ENCODE measurements at places on chromosomes 11 and 22.
A peak's percentile ranks its signal among the peaks of the same experiment; 100 is the strongest.

DNA sequence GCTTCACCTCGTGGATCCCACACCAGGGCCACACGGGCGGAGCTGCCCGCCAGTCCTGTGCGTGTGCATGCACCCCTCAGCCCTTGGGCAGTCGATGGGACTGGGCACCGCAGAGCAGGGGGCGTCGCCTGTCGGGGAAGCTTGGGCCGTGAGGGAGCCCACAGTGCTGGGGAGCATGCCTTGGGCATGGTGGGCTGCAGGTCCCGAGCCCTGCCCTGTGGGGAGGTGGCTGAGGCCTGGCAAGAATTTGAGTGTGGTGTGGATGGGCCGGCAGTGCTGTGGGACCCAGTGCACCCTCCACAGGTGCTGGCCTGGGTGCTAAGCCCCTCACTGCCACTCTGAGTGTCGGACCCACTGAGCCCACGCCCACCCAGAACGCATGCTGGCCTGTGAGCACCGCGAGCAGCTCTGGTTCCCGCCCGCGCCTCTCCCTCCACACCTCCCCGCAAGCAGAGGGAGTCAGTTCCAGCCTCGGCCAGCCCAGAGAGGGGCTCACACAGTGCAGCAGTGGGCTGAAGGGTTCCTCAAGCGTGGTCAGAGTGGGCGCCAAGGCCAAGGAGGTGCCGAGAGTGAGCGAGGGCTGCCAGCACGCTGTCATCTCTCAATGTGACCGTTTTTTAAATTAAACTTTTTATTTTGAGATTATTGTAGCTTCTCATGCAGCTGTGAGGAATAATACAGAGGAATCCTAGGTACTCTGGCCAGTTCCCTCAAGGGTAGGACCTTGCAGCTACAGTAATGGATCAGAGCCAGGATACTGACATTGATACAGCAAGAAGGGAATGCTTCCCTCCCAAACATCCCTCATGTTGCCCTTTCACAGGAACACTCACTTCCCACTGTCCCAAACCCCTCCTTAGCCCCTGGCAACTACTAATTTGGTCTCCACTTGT, 127.7 kb downstream of the CRYBB2 start:
- no peak for DNase-seq

DNA sequence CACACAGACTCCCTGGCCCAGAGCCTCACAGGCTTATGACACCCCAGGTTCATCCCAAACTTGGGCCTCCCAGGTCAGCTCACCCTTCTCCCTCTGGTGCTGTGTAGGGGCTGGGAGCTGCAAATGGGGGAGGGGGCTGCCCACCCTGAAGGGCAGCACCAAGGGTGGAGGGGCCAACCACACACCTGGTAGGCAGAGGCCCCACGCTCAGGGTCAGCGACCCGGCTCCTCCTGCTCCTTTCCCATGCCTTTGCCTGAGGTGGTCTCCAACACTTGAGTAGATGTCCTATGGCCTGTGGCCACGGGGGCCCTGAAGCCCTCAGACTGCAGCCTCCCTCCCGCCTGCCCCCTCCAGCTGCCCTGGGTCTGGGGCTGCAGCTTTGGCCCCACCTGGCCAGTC, 3.4 kb downstream of the DGCR6 start:
- DNase-seq = no peak

DNA sequence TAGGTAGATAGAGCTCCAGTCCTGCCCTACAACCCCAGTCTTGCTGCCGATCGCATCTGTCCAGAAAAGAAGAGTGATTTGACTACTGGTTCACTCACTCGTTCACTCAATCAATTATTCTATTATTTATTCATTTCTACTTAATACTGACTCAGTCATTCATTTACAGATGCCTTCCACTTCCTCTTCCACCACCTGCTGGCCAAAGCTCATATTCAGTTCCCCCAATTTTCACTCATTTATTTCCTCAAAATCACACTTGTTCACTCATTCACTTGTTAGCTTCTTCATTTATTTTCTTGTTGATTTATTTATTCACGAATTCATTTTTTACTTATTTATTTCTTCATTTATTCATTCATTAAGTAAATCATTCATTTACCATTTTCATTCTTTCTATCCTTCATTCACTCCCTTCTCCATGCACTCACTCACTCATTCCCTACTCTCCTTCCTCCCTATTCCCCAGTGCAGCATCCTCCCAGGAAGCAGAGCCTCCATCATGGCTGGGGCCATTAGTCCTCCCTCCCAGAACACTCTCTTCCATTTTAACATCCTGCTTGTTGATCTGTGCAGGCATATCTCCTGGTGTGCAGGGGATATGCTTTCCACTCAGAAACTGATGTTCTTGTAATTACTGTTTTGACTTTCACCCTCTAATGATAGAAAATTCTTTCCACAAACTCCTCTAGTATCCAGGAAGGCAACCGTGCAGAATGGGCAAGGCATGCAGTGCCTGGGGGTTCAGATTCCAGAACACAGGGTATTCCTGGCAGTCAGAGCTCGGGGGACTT, 281.0 kb downstream of the TENM4 start:
- no peak for DNase-seq

DNA sequence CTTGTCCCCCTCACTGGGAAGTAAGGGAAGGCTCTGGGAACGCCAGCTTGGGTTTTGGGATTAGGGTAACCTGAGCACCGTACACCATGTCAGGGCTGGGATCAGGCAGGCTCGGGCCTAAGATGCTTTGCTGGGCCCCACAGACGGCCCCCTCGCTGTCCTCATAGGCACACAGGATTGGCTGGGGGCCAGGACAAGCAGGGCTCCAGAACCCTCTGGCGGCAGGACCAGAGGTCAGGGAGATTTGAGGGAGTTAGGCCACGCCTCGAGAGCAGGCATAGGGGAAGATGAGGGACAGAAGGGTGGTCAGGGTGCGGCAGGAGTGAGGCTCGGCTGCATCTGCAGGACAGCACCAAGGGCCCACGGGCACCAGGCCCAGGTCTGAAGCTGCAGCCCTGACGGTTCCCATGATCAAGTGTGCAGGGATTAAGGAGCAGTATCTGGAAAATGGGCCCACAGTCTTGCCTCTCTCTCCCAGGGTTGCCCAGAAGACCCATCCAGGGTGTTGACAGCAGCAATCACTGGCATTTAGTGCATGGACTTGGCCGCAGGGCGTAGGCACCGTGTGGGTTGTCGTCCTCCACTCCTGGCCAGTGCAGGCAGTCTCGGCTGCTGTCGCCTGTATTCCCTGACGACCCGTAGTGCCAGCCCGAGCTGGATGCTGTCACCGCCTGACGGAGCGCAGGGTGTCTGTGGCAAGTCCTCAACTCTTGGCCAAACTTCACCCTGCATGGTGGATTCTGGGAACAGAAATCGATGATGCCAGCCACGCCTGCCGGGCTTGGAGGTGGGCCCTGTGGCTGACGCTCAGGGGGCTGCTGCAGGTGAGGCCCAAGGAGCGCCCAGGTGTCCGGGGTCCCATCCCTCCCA, 15.7 kb upstream of the GNB1L start:
- DNase-seq = no peak

DNA sequence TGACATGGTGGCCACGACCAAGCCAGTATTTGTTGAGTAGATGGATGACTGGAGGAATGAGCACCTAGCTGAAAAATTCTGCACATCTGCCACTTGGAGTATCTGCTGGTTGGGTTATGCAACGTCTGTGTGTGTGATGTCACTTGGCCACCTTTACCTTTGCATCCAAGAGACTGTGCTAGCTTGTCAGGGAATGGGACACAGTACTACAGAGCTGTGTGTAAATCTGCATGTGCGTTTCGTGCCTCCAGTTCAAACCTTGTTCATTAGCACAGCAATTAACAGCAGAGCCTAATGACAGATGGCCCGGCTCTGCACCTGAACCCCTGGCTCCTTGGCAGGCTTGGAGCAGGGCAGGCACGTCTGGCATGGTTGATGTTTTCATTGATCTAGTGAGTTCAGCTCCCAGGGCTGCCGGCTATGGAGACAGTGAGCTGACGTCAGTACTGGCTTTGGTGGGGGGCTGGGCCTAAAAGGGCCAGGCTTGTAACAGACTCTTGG, 188.4 kb upstream of the NAV2 start:
- DNase-seq = no peak

DNA sequence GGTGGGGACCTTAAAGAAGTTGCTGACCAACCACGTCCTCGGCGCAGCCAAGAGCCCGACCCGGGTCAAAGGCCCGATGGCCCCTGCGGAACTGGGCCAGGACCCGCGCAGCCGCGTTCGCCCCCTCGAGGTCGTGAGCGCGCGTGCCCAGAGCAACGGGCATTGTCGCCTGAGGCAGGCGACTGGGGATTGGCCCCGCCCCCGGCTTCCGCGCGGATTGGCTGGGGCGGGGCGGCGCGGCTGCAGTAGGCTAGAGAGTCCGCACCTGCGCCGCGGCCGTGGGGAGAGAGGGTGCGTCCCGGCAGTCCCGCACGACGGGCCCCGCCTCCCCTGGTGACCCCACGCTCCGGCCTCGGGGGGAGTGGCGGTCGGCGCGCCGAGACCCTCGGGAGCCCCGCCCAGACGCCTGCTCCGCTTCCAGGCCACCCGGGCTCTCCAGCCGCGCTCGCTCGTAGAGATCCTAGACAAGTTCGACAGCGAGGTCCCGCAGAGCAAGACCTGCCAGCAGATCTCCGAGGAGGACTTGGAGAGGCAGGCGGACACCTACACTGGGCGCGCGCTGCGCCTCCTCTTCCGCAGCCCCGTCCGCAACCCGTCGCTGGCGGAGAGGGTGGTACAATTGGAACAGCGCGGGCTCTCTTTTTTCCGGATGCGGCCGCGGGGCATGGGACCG, 8.3 kb upstream of the PPIL2 start:
- DNase-seq = peak; percentile 21

DNA sequence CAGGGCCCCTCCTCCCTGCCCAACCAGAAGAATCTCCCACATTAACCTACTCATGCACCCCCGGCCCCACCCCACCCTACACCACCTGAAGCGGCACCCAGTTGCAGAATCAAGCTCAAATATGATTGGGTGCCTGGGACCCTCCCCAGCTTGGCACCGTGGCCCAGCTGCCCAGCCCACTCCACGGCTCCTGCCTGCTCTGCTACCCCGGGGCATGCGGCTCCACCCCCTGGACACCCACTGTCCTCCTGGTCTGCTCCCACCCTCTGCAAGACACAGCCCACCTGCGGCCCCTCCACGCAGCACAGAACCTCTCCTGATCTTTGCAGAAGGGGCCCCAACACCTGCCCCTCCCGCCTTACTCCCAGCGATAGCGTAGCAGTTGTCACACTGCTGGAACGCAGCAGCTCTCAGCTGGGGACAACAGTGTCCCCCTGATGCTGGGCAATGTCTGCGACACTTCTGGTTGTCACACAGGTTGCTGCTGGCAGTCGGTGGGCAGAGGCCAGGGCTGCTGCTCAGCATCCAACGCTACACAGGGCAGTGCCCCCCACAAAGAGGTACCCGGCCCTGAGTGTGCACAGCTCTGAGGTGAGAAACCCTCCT, 32.0 kb upstream of the TESMIN start:
- DNase-seq = no peak

DNA sequence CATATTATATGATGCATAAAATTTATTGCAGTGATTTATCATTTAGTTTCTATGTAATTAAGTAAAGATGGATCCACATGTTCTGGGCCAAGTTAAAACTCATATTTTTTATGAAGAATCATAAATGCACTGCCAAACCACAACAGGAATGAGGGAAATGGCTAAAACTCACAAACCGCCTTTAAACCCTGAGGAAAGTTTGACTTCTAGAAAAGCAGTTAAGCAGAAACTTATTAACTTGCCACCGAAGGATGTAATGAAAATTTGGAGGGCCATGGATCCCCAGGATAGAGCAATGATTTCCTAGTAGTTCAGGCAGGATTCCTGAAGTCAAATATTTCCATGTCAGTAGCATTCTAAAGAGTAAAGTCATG, 218.3 kb upstream of the CTSC start:
- DNase-seq = no peak

GRCh38 chr22:19819208-19819910, 35.3 kb downstream of the GNB1L start:
- DNase-seq = no peak

DNA sequence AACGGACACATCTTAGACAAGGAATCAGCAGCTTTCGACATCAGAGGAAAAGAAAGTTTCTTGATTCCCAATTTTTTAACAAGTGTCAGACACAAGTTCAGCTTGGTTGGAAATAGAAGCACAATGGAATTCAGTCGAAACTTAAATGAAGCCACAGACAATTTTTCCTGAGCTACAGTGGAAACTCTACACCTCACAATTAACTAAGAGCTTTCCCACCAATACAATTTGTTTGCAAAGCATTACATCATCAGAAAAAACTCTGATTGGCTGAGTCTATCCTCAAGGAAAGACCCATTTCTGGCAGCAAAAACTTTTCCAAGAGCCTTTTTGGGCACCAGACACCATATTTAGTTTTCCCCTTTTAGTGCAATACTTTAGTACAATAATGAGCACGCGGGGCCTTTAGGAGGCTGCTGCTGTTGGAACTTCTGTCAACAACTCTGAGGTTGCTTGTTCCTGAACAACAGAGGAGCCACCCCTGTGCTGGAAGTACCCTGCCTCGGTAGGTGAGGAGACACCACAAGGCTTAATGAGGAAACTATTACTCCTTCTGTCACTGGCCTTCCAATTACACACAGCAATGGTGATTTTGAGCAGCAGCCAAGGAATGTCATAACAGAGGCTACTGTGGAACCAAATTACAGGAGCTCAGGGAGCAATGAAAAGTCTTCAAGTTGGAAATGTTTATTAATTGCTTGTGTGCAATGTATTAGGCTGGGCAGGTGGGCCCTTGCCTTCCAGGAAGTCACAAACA, 61.9 kb upstream of the BARX2 start:
- DNase-seq = no peak

- DNase-seq = no peak
Measured at GRCh38 chr11:120940160-120940848, 83.6 kb upstream of the TBCEL start.

- no peak for DNase-seq
Measured at GRCh38 chr11:61181489-61181888, 20.3 kb upstream of the VPS37C start.

DNA sequence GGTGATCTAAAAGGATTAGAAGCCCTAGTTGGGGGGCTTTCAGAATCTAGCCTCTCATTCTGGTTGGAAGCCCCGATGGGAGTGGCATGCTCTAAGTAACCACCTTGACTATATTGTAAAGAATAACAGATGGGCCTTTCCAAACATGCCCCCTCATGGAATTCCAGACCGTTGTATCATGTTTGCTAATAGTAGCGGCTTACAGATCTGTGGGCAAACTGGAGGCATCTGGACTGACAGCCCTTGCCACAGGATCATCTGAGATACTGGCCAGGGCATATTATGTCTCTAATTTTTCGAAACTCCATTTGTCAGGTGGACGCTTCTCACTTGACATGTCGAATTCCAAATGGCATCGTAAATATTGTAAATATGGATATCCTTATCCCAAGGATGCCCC, 10.5 kb downstream of the APIP start:
- DNase-seq = no peak

DNA sequence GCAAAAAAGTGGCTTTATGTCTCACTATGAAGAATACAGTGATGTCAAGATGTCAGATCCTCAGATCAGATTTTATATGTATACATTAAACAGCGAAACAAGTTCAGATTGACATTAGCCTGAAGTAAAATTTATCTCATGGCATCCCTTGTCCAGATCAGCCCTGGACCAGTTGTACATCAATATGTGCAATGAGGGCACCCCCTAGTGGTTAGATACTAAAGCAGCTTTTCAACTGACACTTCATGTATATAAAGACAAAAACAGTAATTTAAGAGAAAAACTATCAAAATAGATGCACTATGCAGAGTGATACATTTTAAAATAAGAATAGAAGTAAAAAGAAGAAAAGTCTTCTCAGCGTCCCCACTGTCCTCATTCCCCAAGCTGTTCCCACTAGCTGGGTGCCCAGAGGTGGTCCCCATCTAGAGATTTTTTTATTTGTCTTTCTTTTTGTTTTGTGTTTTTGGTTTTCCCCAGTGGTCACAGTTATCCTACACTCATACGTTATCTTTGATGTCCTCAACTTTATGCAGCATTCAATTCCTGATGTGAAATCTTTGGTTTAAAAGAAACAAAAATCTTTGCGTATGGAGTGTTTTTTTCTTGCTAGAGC, 2193.4 kb upstream of the RAG2 start:
- DNase-seq = peak; percentile 44
